AG09319 (cell line): ENCODE measurements at places on chromosomes 1 and 21.

DNA sequence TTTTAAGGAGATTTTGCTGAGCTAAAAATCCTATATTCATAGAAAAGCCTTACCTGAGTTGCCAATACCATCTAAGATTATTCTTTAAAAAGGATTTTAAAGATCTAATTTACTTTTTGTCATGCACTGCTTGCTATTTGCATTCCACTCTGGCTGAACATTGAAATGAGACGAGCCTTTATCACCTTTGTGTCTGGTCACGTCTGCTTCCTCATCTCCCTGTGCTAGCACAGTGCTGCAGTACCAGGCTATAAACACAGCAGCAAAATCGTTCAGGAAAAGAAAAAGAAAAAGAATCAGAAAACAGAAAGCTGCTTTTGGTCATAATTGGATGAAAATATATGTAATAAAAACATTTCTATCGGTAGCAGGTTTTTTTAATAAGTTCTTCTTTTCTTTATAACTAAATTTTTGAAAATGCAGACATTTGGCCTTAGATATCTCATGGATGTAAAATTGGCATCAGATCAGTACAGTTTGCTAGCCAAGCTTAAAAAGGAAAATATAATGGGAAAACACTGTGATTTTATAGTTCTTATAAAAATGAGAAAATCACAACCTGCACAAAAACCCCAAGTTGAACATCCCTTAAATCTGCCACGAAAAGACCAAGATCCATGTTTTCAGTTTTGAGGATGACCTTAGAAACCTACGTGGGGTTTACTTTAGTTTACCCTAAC lies 735.7 kb upstream of the CXADR start:
- DNase-seq: no peak

DNA sequence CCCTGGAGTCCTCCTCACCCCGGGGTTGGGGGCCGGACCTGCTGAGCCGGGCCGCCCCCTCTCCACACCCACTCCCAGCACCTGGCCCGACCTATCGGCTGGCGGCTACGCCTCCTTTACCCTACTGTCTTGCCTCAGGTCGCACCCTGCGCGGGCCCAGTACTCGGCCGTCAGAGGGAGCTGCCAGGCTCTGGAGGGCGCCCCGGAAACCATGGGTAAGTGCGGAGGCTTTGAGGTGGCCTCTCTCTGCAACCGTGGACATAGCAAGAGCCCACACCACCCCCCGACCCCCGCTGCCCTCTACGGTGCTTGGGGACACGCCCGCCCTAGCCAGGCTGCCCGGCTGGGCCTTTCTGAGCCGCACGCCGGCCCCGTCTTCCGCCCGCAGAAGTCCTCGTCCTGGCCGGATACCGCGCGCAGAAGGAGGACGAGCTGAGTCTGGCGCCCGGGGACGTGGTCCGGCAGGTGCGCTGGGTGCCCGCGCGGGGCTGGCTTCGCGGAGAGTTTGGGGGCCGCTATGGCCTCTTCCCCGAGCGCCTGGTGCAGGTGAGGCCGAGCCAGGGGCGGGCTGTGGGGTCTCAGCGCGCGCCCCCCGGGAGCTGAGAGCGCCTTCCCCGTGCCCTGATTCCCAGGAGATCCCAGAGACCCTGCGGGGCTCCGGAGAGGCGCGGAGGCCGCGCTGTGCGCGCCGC lies at the start of gene SH3D21:
Gene SH3D21, plus strand, starts transcription at position 159 of the 692 bp plus-strand sequence. Its CDS starts 53 bp downstream, at position 212.
- no peak for DNase-seq

GRCh38 chr21:17387030-17387617 lies 125.7 kb upstream of the CXADR start:
- DNase-seq: peak; percentile 14

- DNase-seq: no peak
Measured at GRCh38 chr1:30757352-30758120, at the start of gene LAPTM5. Gene LAPTM5, minus strand, starts transcription at chr1:30757774. Its CDS starts 29 bp downstream, at chr1:30757745.

GRCh38 chr1:181485287-181486097 lies 2.2 kb downstream of the CACNA1E start:
- no peak for DNase-seq
